Activated T-cell treated with anti-CD3 and anti-CD28 coated beads, Interleukin-2, amount 50 U/mL, for 72 hours (primary cell): ENCODE measurements at places on chromosomes 1 and 21.

DNA sequence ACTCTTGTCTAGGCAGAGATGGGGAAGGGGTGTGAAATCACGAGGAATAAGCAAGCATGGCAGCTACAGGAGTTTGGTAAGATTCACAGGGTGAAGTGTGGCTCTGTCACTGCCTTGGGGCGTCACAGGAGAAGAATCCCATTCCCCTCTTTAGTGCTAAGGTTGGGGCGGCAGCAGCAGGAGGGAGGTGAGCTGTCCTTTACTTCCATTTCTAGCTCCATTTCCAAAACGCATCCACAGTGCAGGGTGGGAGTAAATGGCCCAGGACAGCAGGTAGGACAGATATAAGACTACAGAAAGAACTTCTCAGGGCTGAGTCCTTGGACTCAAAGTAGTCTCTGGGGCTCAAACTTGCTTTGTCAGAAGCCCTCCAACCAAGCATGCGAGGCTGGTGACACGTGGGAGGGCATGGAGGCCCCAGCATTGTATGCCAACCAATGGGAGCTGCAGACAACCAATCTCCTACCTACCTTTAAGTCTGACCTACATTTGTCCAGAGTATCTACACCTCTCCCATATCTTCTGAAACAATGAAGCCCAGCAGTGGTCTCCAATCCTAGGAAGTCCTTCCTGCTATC, 8.5 kb downstream of the MEF2D start:
- DNase-seq: no peak

DNA sequence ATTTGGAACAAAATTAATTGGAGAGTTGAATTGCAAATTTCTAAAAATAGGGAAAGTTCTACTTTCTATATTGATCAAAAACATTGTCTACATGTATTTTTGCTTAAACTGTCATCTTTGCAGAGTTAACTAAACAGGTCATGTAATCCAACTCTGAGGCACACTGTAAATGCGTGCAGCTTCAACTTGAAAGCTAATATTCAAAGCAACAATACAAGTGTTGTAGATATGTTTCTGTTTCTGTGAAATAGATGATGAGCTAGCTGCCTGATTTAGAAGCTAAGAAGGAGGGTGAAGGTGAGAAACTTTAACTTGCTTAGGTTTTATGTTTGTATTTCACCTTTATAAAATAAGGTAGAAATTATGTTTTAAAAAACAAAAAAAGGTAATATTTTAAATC, 77.2 kb downstream of the IVNS1ABP start:
- DNase-seq: no peak

GRCh38 chr1:206885341-206886060, 11.7 kb upstream of the IL24 start:
- DNase-seq: no peak

- DNase-seq: no peak
These were observed 203.1 kb upstream of the GALNT2 start for GRCh38 chr1:229863651-229864545.

DNA sequence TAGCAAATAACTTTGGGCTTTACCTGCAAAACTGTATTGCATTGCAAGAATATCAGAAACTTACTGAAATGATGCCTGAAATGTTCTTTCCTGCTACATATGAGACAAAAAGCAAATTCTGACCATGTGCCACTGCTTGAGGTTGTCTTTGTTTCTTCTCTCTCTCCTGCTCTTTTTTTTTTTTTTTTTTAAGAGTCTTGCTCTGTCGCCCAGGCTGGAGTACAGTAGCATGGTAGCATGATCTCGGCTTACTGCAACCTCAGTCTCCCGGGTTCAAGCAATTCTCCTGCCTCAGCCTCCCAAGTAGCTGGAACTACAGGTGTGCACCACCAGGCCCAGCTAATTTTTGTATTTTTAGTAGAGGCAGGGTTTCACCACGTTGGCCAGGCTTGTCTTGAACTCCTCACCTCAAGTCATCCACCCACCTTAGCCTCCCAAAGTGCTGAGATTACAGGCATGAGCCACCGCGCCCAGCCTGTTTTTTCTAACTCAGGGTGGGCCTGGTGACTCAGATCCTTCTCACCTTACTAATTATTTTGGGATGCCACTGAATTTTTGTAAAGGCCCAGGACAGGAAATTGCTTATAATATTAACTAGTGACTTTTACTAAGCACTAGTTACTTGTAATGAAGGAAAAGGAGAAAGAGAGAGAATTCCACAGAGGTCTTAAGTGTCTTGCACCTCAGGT, 35.9 kb downstream of the DNASE2B start:
- DNase-seq: no peak

DNA sequence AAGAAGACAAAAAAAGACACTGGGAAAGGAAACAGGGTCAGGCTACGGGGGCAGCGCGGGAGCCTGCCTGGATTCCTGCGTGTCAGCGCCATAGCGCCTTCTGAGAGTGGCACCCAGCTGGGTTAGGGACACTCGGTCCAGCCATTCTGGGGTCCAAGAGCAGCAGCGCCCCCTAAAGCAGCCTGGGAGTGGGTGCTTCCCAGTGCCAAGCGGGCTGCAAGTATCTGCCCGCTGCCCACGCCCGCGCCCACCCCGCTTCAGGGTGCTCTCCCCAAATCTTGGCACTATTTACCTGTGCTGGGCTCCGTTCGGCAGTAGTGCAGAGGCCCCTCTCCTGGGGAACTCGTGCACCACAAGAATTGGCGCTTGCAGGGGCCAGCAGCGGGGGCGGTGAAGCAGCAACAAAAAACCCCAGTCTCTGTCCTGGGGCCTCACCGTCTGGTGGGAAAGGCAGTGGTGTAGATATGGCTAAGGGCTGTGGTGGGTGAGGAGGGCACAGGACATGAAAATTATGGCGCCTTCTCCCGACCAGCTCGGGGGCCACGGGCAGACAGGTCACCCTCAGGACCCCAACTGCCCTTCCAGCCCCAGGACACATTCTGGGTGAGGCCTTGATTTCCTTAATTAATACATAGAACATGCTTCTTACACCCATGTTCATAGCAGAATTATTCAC, 24.1 kb upstream of the LBR start:
- DNase-seq: no peak

DNA sequence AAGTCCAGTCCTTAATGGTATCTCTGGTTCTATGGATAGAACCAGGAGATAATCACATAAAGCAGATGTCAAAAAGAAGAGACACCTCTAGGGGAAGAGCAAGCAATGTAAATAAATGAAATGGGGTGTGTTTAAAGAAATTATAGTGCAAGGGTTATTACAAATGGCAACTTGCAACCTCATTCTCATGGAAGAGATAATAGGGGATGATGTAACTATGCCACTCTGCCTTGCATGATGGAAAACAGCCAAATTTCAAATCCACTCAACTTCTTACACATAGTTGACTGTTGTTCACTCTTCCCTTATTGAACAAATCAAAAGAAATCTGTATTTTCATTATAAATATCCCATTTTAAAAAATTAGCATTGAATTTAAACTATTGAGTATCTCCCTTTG, 274.0 kb upstream of the TMPRSS15 start:
- no peak for DNase-seq

DNA sequence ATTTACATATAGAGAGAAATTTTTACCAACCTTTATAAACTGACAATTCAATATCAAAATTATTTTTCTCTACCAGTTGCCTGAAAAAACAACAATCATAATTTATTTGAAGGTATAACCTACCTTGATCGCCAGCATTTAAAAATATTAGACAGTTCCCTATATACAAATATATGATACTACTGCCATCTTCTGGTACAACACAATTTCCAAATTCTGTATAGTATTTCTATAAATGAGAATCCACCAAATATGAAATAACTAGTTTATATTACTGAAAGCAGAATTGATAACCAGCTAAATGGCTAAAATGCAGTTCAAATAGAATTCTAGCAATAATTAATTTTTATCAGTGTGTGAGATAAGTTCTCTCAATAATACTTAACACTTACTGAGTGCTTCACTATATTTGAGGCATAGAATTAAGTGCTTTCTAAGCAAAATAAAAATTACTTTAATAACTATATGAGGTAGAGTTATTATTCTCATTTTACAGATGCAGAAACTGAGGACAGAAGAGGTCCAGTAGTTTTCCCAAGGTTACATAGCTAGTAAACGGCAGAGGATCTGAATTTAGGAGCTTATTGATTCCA, 75.6 kb downstream of the PIGK start:
- DNase-seq: no peak

DNA sequence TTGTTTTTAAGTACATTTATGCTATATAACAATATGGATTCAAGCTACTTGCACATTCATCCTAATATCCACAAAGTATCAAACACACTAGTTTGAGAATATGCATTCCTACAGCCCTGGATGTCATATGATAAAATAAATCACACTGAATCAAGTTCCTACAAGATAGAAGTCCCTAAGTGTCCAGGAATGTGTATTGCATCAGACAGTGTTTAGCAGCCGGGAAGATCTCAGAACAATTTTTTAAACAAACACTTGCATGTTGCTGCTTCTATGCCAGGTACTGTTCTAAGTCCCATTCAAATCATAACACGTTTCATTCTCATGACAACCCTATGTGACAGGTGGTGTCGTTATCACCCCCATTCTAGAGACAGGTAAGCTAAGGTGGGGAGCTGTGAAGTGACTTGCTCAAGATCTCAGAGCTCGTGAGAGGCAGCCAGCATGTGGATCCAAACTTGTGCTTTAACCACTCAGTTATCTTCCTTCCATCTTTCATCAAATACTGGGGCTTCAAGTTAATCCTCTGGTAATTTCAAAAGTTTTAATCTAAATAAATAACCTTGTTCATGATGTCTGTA, 68.3 kb upstream of the KIF26B start:
- DNase-seq: no peak

DNA sequence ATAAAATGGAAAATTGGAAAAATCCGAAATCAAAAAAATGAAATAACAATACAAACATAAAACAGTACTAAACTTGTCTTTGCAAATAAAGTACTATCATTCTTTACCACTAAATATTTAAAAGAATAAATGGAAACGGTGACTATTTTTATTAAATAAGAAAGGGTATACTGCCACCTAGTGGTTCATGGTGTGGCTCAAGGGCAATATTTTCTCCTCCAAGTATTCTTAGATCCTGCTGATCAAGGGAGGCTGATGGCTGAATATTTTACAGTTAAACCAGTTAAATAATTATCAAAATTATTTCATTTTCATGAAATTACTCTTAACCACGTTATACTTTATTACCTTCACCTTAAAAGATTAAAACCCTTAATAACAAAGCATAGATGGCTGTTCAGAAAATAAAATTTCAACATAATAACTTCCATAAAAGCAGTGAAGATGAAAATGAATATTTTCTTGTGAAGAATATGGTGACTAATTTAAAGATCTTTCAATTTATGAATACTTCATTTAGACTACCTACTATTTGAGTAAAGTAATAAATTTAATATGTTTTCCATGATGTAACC, 1793.9 kb downstream of the NCAM2 start:
- no peak for DNase-seq

DNA sequence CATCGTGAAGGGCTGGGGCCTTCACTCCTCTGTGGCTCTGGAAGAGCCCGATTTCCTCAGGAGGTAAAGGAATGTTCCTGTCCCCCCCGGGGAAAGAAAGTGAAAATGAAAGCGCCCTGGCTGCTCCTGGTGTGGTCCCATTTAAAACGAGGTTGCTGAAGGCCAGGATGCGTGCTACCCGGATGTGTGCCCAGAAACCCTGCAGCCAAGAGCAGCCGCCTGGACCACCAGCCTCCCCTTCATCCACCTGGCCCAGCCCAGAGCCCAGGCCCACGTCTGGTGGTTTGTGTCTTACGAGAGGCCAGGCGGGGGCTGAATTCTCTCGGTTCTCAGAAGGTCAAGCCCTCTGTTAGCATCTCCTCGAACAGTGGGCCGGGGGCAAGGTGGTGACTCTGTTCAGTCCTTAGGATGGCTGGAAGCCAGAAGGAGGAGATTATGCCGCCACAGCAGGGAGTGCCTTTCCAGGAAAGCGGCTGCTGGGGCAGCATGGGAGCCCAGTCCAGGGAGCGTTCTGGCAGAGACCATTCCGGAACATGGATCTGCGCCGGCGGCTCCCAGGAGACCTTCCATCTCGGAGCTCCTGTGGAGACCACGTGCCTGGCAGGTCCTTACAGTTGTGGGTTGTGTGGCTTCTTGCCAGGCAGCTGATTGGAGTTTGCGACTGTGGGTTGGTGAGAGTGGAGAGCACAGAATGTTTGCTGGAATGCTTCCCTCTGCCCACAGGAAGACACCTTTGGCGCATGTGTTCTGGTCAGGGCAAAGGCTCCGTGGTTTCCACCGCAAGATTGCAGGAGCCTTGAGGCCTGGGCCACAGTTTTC, 1.4 kb downstream of the GUK1 start:
- peak; percentile 23 for DNase-seq

DNA sequence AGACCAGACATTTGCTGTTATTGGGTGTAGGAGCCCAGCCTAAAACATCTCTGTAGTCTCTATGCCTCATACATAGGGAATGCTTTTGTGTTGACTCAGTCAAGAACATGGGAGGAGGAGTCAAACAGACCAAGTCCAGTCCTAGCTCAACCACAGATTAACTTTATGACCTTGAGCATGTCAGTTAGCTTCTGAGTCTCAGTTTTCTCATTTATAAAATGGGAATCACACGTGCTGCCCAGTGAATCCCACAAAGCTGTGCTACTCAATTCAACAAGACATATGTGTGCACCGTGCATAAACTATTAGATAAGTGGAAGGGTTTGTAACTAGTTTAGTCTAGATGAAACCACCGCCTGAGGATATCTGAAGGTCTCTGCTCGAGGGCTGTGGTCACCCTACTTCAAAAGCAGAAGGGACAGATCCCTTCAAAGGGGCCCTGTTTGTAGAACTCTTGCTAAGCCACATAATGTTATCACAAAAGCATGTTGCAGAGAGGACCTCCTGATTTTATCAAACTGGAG, 109.5 kb upstream of the NFIA start:
- DNase-seq: no peak

DNA sequence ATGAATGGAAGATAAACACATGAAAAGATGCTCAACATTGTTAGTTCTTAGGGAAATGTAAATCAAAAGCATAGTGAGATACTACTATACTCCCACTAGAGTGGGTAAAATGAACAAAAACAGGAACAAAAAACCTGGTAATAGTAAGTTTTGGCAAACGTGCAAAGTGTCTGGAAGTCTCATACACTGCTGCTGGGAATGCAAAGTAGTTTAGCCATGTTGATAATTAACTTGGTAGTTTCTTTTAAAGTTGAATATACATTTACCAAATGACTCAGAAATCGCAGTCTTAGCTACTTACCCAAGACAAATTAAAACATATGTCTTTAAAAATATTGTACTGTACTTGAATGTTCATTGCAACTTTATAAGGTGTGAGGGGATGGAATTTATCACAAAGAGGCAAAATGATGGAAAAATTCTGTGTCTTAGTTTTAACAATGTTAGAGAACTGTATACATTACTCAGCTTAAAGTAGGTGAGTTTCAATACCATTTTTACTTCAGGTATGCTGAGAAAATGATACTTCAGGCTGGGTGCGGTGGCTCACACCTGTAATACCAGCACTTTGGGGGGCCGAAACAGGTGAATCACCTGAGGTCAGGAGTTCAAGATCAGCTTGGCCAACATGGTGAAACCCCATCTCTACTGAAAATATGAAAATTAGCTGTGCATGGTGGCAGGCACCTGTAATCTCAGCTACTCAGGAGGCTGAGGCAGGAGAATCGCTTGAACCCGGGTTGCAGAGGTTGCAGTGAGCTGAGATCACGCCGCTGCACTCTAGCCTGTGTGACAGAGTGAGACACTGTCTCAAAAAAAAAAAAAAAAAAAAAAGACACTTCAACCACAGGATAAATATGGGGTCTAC, 102.3 kb downstream of the PDE4B start:
- DNase-seq: no peak
